ENCODE measurements at places on chromosomes 5 and 9.

DNA sequence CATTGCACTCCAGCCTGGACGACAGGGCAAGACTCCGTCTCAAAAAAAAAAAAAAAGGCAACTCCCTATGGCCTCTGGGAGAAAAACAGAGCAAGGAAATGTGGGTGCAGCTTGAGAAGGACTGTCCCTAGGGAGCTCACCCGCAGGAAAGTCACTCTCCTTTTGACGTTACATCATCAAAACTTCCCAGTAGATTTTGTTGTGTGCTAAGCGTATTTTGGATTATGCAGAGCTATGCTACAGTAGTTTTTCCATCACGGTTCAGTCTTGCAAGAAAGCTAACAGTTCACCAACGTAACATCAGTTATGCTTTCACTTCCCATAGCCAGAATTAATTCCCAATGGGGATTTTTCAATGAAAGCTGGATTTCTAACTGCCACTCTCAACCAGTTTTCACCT, 138.8 kb downstream of the HSD17B3 start:
- no peak for DNase-seq

GRCh38 chr9:3007326-3007725, 163.4 kb upstream of the PUM3 start:
- DNase-seq = no peak

DNA sequence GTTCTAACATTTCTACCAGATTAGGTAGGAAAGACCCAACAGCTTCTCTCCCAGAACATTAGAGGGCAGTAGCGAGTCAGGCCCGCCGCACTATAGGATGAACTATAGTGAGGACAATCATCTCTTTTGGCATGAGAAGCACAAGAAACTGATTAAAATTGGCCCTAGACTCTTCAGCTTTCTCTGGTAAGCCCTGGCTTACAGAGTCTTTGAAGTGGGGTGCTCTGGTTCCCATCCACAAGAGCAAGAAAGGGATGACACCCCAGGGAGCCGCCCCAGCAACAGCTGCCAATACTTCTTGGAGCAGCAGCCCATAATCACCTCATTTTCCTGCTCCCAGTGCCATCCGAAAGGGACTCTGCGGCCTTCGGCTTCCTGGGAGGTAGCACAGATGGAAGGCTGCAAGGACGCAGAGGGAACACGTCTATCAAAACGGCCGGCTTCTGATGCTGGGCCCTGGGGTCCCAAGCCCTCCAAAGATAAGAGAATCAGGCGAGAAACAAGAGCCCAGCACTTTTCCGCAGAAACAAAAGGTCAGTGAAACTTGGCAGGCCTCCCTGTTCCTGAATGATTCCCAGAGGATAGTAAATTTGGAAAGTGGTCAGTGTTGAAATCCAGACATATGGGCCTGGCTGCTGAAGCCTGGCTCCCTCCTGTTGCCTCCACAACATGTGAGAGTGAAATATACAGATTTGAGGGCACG, 69.3 kb downstream of the HSD17B3 start:
- no peak for DNase-seq

DNA sequence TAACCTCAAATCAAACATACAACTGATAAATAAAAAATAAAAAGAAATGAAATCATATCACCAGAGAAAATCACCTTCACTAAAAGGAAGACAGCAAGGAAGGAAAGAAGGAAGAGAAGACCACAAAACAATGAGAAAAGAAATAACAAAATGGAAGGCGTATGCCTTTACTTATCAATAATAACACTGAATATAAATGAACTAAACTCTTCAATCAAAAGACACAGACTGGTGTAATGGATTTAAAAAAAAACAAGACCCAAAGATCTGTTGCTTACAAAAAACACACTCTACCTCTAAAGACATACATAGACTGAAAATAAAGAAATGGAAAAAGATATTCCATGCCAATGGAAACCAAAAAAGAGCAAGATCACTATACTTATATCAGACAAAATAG, 60.3 kb downstream of the ERP44 start:
- no peak for DNase-seq

GRCh38 chr5:74064911-74065310, 438.9 kb downstream of the ARHGEF28 start:
- DNase-seq = no peak

DNA sequence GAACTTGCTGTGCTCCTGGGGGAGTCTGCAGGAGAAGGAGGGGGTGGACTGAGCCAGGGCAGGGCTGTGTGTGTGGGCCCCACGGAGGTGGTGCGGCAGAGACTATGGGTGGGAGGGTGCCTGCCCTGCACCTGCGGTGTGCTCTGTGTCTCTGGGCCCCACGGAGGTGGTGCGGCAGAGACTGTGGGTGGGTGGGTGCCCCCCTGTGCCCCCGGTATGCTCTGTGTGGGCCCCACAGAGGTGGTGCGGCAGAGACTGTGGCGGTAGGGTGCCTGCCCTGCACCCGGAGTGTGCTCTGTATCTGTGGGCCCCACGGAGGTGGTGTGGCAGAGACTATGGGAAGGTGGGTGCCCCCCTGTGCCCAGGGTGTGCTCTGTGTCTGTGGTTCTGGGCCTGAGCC, 103.7 kb downstream of the EHMT1 start:
- peak; percentile 45 for DNase-seq

DNA sequence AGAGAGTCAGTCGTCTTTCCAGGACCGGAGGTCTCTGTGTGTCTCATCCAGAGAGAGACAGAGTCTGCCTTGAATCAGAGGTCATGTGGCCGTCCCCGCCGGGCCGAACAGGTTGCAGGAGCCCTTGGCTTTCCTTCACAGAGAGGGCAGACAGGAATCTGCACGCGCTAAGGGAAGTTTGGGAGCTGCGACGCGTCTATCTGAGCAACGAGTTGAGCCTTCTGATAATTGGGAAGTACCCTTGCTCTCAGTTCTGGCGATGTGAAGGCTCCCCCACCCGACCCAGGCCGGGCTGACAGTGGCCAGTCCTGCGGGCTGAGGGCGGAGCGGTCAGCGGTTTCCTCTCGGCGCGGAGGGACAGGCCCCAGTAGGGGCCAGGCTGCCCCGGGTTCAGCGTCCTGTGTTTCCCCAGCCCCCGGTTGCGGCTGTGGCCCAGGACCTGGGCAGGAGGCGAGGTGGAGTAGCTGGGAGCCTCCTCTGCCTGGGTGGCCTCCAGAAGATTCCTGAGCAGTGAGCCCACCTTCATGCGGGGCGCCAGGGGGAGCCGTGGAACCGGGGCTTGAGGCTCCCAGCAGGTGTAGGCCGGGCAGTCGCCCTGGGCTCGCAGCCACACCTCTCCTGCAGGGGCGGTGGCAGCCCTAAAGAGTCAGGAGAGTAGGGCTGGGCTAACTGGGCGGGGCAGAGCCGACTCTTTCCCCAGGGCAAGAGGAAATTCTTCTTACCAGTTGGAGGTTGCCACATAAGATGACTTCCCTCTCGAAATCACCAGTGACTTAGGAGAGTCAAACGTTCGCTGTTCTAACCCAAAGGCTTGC, 13.9 kb downstream of the NR2F1 start:
- DNase-seq = no peak

- no peak for DNase-seq
Measured at GRCh38 chr5:33563530-33563929, 122.8 kb downstream of the TARS1 start.

DNA sequence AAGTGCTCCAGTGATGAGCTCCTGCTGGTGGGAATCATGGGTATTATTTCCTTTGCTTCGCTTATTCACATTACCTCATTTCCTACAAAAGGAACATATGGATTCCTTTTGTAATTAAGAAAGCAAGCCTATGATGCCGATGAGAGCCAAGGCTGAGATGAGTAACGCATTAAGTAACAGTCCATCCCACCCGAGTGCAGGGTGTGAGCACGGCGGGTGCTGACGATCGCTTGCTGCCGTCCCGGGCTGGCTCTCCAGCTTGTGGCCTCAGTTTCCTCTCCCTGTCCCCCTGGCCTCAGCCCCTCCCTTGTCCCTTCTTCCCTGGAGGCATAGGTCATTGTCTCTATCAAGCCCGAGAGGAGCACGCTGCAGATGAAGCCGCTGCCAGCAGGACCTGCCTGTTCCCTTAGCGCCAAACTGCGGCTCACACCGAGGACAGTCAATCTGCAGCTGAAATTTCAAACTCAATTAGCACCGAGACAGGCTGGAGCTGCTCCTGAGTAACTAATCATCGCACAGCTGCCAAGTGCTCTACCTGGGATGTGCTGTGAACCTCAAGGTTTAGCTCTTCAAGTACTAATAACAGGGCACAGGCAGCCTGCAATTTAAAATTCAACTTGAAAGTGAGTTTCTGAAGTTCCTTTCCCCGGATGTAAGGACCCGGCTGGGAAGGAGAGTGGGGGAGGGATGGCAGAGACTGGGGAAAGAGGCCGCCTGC, 115.2 kb upstream of the RAPGEF1 start:
- DNase-seq = no peak

DNA sequence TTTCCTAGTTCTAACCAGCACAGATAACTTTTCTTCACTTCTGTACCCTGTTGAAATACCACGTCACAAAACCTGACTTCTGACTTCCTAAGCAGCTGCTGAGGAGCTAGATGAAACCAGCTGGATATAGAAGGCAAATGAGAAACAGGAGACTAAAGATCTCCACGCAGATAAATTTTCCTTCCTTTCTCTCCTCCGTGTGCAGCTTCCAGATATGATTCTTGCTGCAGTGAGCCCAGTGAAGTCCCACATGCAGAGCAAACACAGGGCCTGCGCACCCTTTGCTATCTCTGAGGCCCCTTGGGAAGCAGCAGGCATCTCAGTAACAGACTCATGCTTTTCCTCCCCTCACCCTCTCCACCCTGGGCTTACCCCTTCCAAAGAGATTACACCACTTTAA, 1638.3 kb downstream of the MAT2B start:
- no peak for DNase-seq

- DNase-seq = no peak
Measured at GRCh38 chr9:116975126-116975525, 288.0 kb downstream of the TRIM32 start.

GRCh38 chr5:15933259-15934207, 246.1 kb downstream of the MARCHF11 start:
- no peak for DNase-seq

GRCh38 chr9:127714951-127715469, 453 bp downstream of the PTRH1 start:
- no peak for DNase-seq

GRCh38 chr5:90558344-90559192, at the start of gene ADGRV1:
TSS of gene ADGRV1 (plus strand) at chr5:90558797. CDS start at chr5:90558896, 99 bp downstream.
- DNase-seq = no peak

DNA sequence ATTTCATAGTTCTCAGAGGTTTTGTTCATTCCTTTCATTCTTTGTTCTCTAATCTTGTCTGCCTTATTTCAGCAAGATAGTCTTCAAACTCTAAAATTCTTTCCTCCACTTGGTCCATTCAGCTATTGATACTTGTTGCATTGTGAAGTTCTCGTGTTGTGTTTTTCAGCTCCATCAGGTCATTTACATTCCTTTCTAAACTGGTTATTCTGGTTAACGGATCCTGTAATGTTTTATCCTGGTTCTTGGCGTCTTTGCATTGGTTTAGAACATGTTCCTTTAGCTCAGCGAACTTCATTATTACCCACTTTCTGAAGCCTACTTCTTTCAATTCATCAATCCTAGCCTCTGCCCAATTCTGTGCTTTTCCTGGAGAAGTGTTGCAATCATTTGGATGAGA, 45.1 kb upstream of the TXNDC8 start:
- no peak for DNase-seq

GRCh38 chr5:84287951-84288350, 96.7 kb downstream of the EDIL3 start:
- no peak for DNase-seq

DNA sequence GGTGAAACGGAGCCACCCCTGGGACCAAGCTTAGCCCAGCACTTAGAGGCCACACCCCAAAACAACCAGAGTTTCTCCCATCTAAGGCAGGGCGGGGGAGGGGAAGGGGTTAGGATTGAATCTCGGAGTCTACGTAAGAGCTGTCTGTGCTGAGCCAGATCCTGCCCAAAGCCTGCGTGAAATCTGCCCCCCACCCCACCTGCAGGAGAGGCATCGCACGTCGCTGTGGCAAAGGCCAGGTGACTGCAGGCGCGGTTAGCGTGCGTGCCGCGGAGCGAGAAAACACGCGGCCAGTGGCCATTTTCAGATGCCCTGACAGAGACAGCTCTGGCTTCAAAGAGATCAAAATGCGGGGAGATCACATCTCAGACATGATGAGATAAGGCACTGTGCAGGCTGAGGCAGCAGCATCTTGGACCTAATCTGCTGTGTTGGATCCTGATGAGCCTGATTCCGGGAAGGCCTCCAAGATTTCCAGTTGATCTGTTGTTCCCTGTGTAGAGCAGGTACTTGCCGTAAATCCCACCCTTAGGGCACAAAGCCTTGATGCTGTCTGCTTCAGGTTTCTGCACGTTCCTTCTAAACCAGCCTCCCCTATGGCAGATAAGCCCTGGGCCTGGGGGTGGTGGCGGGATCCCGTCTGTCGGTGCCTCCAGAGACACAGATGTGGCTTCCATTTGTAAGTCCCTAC, 2.5 kb upstream of the QSOX2 start:
- DNase-seq = no peak

DNA sequence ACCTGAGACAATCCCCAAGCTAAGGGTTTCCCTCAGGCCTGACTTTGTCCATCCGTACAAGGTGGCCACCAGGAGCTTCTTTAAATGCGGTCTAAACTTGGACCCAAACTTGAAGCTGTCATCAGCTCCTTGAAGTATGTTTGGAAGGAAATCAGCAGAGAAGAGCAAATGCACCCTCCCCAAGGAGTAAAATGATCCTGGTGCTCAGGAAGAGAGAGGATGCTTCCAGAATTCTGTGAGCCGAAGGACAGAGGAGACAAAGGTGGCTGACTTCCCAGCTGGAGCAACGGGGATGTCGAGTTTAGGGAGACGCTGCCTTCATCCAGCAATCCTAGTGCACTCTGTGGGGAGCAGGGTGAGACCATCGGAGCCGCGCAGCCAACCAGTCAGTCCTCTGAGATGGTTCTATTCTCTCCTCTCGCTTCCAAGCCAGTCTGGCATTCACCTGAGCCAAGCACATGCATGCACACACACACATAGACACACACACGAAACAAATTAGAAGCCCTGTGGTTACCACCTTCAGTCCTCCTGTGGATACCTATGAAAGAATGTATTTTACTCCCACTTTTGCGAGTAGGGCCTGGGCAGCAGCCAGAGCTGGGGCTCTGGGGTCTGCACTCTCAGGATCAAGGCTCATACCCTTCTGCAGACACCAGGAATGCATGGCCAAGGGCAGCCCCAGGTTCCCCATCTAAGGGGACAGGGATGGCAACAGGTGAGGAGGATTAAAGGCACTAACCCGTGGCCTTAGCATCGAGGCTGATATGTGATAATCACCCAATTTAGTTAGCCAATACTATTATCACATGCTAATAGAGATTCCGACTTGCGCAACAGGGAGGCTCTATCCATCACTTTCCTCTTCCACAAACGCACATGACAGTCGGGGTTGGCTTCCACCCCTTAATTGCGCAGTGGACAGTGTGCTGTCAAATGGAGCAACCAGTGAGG, 75.8 kb downstream of the GTF3C4 start:
- peak; percentile 81 for DNase-seq

Data from mesenteric fat pad (tissue), 1 donor.